Activated T-helper 1 cell treated with Interleukin-2 at 50 U/mL for 16 hours (primary cell): ENCODE measurements at places on chromosomes 16 and 17.

- no peak for DNase-seq
Measured at GRCh38 chr17:33435721-33436301, 142.7 kb upstream of the ASIC2 start.

DNA sequence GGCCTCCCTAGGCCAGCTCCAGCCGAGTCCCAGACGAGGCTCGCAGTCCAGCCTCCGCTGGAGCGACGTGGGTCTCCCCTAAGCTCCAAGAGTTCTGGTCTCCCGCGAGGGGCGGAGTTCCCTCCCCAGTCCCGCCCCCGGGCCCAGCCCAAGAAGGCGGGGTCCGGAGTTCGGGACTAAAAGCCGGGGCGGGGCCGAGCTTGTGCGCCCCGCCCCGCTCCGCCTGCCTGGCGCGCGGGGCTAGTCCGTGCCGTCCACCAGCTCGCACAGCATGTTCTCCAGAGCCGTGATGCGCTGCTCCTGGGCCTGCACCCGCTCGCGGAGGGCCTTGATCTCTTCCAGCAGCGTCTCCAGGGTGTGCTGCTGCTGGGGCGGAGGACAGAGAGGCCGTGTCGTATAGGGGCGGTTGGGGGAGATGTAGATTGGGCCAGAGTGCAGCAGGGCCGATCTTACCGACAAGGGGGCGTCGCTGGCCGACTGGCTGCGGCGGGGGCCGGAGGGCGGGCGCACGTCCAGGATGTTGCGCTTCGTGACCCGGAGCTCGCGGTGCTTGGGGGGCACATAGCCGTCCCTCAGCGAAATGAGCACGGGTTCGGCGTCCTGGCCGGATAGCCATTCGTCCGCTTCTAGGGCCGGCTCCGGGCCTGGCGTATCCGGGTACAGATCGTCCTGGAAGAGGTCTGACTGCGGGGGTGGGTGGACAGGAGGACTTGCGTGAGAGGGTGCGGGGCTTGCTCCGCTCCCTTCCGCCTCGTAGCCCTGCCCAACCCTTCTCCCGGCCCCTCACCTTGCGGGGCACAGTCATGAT, 7.0 kb downstream of the CORO6 start:
- peak; percentile 80 for DNase-seq

GRCh38 chr17:30378241-30378824, 394 bp upstream of the CPD start:
- DNase-seq, result peak; percentile 44

GRCh38 chr17:17933775-17934174, 38.4 kb downstream of the TOM1L2 start:
- DNase-seq, result no peak

DNA sequence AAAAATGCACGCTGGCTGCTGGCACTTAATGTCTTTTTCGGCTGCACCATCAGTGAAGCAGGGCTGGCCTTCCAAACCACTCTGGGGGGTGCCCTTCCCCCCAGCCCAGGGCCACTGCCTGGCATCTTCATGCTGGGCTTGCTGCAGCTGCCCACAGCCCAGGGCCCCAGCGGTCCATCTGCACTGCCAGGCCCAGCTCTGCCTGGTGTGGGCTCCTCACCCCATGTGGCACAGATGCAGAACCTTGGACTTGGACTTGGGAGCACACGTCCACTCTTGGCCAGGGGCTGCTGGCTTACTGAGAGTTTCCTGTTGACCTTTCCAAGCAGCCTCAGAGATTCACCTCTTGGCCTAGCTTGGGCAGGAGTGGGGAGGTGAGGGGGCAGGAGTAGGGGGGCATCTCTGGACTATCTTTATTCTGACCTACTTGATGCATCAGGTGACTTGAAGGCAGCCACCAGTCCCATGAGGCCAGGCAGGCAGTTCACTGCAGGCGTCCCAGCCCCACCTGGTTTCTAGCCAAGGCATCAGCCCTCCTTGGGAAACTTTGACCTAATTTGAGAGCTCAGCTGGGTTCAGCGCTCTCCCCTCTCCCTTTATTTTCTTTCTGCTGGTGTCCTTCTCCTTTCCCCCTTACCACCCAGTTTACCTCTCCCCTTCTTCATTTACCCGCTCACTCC, 365.8 kb downstream of the CPPED1 start:
- DNase-seq, result no peak

- DNase-seq, result no peak
Measured at GRCh38 chr17:74947041-74947754, 11.5 kb downstream of the OTOP3 start.
